A549 treated with CORT108297 at 1 μM for 4 hours (cell line): ENCODE measurements at places on chromosomes 2 and 18. TPM values are rescaled to one million over a fixed set of nuclear protein-coding genes. Genes with fewer than 3 reads are reported as not detected.

Gene IL36B
- total RNA-seq = 0.09 to 0.19 TPM in 2 of 5 replicates, not detected in the others

Gene REV1
- 8.8 to 11.9 TPM (median 10.7 TPM) in 5 replicates for total RNA-seq

Gene CTLA4
- not detected in 5 replicates for total RNA-seq

Gene CIB4
- total RNA-seq = 0.16 to 0.34 TPM in 2 of 5 replicates, not detected in the others

Gene FAM228A
- not detected in 5 replicates for total RNA-seq

Gene ZNF513
- 11.0 to 15.5 TPM (median 14.5 TPM) in 5 replicates for total RNA-seq

Gene UGT1A8
- total RNA-seq = 0.05 to 0.07 TPM (median 0.05 TPM) in 3 of 5 replicates, not detected in the others

Gene TUBB8B
- 0.07 TPM in 1 of 5 replicates, not detected in the others for total RNA-seq

Gene PLCL1
- 0.02 TPM in 1 of 5 replicates, not detected in the others for total RNA-seq

Gene GFPT1
- total RNA-seq = 18.9 to 27.8 TPM (median 25.3 TPM) in 5 replicates

Gene G6PC2
- total RNA-seq = not detected in 5 replicates

Gene TEX44
- total RNA-seq = not detected in 5 replicates

Gene STARD6
- total RNA-seq = 0.15 TPM in 1 of 5 replicates, not detected in the others

Gene OTOS
- 0.19 TPM in 1 of 5 replicates, not detected in the others for total RNA-seq

Gene FSIP2
- not detected in 5 replicates for total RNA-seq

Gene LIPG
- 0.02 to 0.32 TPM (median 0.19 TPM) in 5 replicates for total RNA-seq

Gene TRIM43
- 0.07 TPM in 1 of 5 replicates, not detected in the others for total RNA-seq

Gene NTSR2
- total RNA-seq = 0.07 to 0.13 TPM in 2 of 5 replicates, not detected in the others

Gene EPB41L3
- total RNA-seq = 0.21 to 0.74 TPM (median 0.23 TPM) in 5 replicates

Gene FABP1
- not detected in 5 replicates for total RNA-seq

Gene TMEM163
- total RNA-seq = 0.08 to 0.15 TPM (median 0.09 TPM) in 5 replicates

Gene AQP12A
- total RNA-seq = not detected in 5 replicates

Gene FOXI3
- 0.05 TPM in 1 of 5 replicates, not detected in the others for total RNA-seq

Gene KRTCAP3
- 0.17 to 0.76 TPM (median 0.62 TPM) in 5 replicates for total RNA-seq

Gene LHCGR
- total RNA-seq = not detected in 5 replicates

Gene TRABD2A
- 8.2 to 11.5 TPM (median 9.9 TPM) in 5 replicates for total RNA-seq

Gene GPAT2
- total RNA-seq = not detected in 5 replicates

Gene TRIP12
- total RNA-seq = 65.4 to 124 TPM (median 86.2 TPM) in 5 replicates

Gene FAHD2A
- 25.7 to 31.6 TPM (median 29.9 TPM) in 5 replicates for total RNA-seq

Gene SFTPB
- total RNA-seq = 0.10 to 0.24 TPM (median 0.13 TPM) in 5 replicates

Gene KRCC1
- 10.7 to 13.9 TPM (median 12.0 TPM) in 5 replicates for total RNA-seq

Gene ZBTB7C
- total RNA-seq = 0.02 to 0.20 TPM (median 0.07 TPM) in 5 replicates

Gene LYG2
- total RNA-seq = not detected in 5 replicates

Gene IL1RL1
- total RNA-seq = 0.67 to 1.2 TPM (median 0.86 TPM) in 5 replicates

Gene SAP130
- 9.8 to 13.3 TPM (median 12.2 TPM) in 5 replicates for total RNA-seq

Gene GPR35
- total RNA-seq = 0.59 to 1.3 TPM (median 0.94 TPM) in 5 replicates

Gene MBP
- 20.7 to 29.7 TPM (median 23.3 TPM) in 5 replicates for total RNA-seq

Gene DNMT3A
- 6.5 to 9.6 TPM (median 8.8 TPM) in 5 replicates for total RNA-seq

Gene RAPGEF4
- 0.14 to 0.54 TPM (median 0.20 TPM) in 5 replicates for total RNA-seq

Gene C2orf74
- 13.9 to 22.6 TPM (median 17.1 TPM) in 5 replicates for total RNA-seq

Gene SLC4A1AP
- 28.3 to 41.8 TPM (median 30.9 TPM) in 5 replicates for total RNA-seq

Gene RFX8
- total RNA-seq = not detected in 5 replicates

Gene CCL20
- 2.7 to 7.7 TPM (median 5.4 TPM) in 5 replicates for total RNA-seq

Gene KCNE4
- 0.66 to 0.90 TPM (median 0.83 TPM) in 5 replicates for total RNA-seq

Gene CRYGC
- not detected in 5 replicates for total RNA-seq

Gene GPR55
- total RNA-seq = not detected in 5 replicates

Gene ANKRD30BL
- total RNA-seq = not detected in 5 replicates

Gene TMEM247
- not detected in 5 replicates for total RNA-seq

Gene STON1
- 0.35 to 0.49 TPM (median 0.42 TPM) in 5 replicates for total RNA-seq

Gene FTCDNL1
- 2.2 to 3.2 TPM (median 2.6 TPM) in 5 replicates for total RNA-seq
